ENCODE measurements at places on chromosomes 3 and 15.
A peak's percentile ranks its signal among the peaks of the same experiment; 100 is the strongest.

DNA sequence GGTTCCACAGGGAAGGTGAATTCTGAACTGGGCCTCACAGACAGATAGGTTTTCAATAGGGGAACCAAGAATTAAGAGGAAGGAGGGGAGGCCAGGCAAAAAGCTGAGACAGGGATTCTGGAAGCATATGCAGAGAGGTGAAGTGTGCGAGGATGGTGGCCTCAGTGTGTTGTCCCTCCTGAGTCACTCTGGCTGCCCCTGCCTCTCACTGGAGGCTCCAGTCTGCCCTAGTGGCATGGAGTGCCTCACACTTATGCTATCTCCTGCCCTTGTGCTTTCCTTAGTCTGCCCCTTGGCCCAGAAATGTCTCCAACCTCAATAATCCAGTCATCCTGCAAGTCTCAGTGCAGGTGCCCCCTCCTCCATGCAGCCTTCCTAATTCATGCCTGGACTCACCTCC is 32.2 kb upstream of the RBP1 start:
- no peak for DNase-seq

DNA sequence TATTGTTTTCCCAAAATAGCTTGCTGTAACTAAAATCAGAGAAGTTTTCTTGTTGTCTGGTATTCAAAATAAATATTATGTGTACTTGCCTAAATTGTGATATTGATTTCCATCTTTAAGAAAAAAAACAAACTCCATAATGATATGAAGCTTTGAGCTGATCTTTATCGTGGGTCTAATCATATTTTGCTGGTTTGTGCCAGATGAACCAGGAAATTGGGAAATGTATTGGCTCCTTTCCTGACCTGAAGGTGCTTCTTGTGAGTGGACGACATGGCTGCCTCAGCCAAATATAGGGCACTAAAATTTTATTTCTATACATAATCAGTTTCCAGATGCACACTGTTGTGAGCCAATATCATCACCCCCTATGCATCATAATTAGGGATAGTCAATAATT is 113.3 kb downstream of the DIPK2A start:
- no peak for DNase-seq

GRCh38 chr3:184465883-184466412 is 86.1 kb downstream of the CHRD start:
- DNase-seq, result no peak

- peak; percentile 82 for DNase-seq
These were observed 81.9 kb upstream of the CTNNB1 start for GRCh38 chr3:41117398-41117870.

GRCh38 chr3:179464323-179465092 is 13.2 kb upstream of the GNB4 start:
- DNase-seq, result no peak

GRCh38 chr3:170425491-170426239 is 7.0 kb downstream of the CLDN11 start:
- DNase-seq, result no peak

- DNase-seq, result no peak
These were observed 10.6 kb upstream of the TNIK start for GRCh38 chr3:171470714-171471227.

DNA sequence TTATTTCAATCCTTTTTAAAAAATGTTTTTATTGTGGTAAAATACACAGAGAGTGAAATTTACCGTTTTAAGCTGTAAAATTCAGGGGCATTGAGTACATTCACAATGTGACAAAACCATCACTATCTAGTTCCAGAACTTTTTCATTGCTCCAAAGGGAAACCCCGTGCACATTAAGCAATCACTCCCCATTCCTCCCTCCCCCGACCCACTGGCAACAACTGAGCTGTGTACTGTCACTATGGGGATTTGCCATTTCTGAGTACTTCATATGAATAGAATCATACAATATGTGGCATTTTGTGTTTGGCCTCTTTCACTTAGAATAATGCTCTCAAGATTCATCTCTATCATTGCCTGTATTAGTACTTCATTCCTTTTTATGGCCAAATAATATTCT is 45.5 kb upstream of the BOC start:
- DNase-seq, result no peak

GRCh38 chr3:190528706-190529105 is 14.8 kb downstream of the IL1RAP start:
- no peak for DNase-seq

GRCh38 chr15:27541581-27541980 is 557.5 kb downstream of the OCA2 start:
- no peak for DNase-seq

GRCh38 chr3:169769287-169770181 is at the start of gene ACTRT3:
TSS of gene ACTRT3 (minus strand) at chr3:169769561. CDS start at chr3:169769520, 41 bp downstream.
- DNase-seq, result peak; percentile 50

DNA sequence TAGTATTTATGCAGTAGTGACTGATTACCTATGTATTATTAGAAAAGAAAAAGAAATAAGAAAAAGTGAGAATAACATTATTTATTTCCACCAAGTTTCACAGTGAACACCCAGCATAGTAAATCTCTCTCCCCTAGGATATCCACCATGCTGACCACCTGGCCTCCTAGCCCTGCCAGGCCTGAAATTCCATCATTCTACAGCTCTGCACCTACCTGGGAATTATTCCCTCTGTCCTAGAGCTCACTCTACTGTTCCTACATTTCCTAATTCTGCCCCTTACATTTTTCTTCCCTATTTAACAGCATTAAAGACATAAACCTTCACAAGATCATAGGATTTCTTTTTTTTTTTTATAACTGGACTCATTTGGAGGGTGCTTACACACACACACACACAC is 525.3 kb upstream of the PPP2R3A start:
- DNase-seq, result no peak

GRCh38 chr3:160601288-160601687 is 35.9 kb upstream of the KPNA4 start:
- no peak for DNase-seq

DNA sequence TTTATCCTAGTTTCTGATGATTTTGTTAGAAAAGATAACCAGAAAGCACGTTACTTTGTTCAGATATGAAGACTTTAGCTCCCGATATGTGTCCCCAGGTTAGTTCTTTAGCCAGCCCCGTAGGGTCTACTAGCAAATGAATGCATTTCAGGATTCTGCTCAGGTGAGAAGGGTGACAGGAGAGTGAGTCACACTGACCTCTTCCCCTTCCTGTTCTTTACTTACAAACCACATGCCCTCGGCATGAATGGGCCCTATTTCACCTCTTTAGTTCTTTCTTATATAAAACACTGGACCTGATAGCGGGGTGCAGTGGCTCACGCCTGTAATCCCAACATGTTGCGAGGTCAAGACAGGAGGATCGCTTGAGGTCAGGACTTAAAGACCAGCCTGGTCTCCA is 98.4 kb downstream of the SLC49A4 start:
- no peak for DNase-seq

GRCh38 chr3:30188713-30189112 is 417.7 kb upstream of the TGFBR2 start:
- DNase-seq, result no peak

DNA sequence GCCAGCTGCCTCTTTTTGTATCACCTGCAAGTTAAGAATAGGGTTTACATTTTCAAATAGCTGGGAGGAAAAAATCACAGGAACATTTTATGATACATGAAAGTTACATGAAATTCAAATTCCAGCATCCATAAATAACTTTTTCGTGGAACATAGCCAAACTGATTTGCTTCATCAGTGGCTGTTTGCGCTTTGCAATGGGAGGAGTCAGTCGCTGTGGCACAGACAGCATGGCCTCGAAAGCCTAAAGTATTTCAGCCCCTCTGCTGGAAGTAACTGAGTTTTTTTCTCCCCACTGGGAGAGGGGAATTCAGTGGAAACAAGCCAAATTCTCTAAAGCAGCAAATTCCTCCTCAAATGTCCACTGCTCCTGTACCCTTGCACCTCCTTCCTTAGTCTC is 271.9 kb downstream of the SUCLG2 start:
- DNase-seq, result no peak

GRCh38 chr3:13280811-13281506 is 139.2 kb downstream of the NUP210 start:
- no peak for DNase-seq

DNA sequence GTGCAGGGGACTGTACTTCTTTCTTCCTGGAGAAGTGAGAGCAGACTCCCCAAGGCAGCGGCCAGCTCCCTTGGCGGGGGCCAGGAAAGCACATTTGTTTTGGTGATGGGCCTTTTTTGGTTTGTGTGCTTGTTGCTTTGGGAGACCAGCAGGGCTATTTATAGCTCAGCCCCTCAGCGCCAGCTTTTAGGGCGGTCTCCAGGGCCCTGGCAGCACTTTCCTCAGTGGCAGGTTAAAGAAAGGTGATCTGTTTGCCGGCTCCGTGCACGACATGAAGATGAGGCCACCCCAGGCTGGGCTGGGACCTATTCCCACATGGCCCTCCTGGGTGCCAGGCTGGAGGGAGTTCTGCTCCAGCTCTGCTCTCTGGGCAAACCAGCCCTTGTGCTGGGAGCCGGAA is 21.8 kb downstream of the SLC6A11 start:
- DNase-seq, result no peak

GRCh38 chr15:69016021-69016595 is 1.6 kb downstream of the NOX5 start:
- no peak for DNase-seq

DNA sequence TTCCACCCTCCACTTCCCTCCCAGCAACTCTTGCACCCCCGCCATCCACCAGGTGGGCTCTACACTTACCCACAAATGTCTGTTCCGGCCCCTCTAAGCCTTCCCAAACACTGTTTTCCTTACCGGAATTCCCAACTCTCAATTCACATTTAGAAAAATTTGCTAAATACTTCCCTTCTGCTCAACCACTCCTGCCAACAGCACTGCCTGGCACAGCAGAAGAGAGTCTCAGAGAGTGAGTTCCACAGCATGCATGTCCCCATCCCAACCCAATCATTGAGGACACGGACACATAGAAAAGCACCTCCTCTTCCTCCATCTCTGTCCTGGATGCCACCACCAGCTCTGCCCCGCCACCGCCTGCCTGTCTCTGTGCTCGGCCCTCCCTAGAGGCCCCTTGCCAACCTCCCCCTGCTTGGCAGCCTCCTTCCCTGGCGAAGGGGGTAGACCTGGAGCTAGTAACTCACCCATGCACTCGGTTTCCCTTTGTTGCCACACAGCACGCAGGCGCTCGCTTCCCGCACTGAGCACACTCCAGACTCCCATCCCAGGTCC is 66.2 kb upstream of the SLC6A1 start:
- DNase-seq, result peak; percentile 1

GRCh38 chr3:157282261-157283191 is 122.6 kb upstream of the CCNL1 start:
- DNase-seq, result no peak

DNA sequence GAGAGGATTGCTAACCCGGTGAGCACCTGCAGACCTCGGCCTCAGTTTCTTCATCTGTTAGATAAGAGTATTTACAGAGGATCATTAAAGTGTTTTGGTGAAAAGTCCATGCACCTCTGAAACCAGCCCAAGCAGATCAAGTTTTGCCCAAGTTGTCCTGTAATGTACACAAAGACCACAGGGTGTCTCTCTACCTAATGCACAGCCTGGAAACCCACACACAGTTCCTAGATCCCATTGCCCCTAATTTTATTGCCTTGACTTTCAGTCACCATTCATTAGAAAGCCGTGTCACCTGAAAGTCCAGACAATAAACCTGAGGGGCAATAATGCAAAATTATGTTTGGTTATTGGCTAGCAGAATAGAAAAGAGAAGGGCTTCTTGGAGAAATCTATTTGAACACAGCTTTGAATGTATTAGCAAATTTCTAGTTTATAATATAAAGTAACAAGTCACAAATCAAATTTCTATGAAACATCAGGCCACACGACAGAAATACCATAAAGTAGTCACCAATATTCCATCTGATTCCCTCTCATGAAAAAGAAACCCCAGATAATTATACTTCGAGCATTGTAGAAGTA is 161.3 kb upstream of the SLC2A2 start:
- DNase-seq, result no peak

GRCh38 chr3:122903171-122903570 is 108.3 kb downstream of the SLC49A4 start:
- DNase-seq, result no peak

- no peak for DNase-seq
These were observed 251.7 kb upstream of the GOLGA6L4 start for GRCh38 chr15:83983634-83984458.

GRCh38 chr15:90914305-90915080 is 11.4 kb downstream of the MAN2A2 start:
- DNase-seq, result no peak

GRCh38 chr3:72375237-72376076 is 472.8 kb downstream of the SHQ1 start:
- DNase-seq, result no peak

DNA sequence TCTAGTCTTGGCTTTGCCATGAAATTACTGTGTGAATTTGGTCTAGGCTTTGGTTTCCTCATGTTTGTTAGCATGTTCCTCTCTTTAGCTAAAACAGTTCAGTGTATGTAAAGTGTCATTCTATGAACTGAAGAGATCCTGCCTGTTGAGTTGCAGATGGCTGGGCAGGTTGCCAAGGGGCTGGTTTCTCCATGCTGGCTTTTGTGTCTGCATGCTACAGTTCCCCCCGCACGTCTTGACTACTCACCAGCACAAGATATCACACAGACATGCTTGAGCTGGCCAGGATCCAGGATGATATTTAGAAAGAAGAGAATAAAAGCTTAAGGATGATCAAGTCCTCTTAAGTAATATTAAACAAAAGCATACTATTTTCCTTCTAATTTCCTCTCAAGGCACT is 90.2 kb downstream of the CERS3 start:
- peak; percentile 40 for DNase-seq

DNA sequence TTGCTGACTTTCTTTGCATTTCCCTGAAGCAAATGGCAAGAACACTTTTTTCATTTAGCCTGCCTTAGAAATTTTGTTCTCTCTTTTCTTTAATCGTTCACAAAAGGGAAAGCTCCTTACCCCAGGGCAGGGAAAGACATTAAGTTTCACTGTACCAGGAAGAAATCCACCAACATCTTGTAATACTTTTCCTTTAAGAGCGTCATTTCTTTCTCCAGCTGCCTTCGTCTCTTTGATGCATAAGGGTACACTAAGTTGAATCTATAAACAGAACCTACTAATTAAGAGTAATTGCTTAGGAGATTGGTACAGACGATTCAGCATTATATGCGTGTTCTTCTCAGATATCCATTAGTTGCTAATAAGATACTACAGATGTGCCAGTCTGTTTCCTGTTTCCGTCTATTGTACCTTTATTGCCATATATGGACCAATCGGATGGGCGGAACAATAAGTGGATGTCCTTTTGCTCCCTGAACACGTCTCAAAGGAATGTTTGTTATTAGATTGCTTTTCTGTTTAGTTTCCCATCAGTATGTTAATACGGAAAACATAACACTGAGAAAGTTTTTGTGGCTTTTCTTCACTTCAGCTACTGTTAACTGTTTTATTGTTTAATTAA is 276.7 kb upstream of the RARB start:
- no peak for DNase-seq

DNA sequence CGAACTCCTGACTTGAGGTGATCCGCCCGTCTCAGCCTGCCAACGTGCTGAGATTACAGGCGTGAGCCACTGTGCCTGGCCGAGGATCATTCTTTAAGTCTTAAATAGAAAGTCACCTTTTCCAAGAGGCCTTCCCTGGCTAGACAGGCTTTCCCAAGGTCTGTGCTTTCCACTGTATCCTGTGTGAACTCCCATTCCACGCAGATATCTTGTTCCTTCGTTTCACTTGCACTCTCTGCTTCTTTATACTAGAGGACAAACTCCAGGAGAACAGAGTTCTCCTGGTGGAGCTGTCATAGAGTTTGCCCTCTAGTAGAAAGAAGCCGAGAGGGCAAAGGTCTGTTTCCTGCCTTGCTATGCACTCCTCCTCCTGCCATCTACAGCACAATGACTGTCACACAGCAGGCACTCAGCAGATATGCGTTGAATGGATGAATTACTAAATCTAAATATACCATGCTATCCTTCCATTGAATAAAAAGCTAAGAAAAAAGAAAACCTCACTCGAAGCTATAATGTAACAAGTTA is 211.2 kb downstream of the FOXP1 start:
- DNase-seq, result no peak

- DNase-seq, result no peak
These were observed 20.4 kb downstream of the RARRES1 start for GRCh38 chr3:158711886-158712285.

All from naive thymus-derived CD8-positive, alpha-beta T cell (primary cell).